ENCODE measurements at places on chromosomes 1 and 21. TPM values are rescaled to one million over a fixed set of nuclear protein-coding genes. Genes with fewer than 3 reads are reported as not detected.

RAB7B gene
- 24.2 TPM for total RNA-seq

AIM2 gene
- total RNA-seq = 1.7 TPM

GRCh38 chr1:210311726-210312493 lies 16.8 kb upstream of the HHAT start:
- no peaks in the 10 kb centered on the region for H3K36me3 ChIP-seq
- peaks cover 3% of the 10 kb centered on the region for H3K4me1 ChIP-seq
- no peak for DNase-seq
- H3K27me3 ChIP-seq = no peaks in the 10 kb centered on the region
- H3K4me3 ChIP-seq = peak overlapping the region; percentile 66

DNA sequence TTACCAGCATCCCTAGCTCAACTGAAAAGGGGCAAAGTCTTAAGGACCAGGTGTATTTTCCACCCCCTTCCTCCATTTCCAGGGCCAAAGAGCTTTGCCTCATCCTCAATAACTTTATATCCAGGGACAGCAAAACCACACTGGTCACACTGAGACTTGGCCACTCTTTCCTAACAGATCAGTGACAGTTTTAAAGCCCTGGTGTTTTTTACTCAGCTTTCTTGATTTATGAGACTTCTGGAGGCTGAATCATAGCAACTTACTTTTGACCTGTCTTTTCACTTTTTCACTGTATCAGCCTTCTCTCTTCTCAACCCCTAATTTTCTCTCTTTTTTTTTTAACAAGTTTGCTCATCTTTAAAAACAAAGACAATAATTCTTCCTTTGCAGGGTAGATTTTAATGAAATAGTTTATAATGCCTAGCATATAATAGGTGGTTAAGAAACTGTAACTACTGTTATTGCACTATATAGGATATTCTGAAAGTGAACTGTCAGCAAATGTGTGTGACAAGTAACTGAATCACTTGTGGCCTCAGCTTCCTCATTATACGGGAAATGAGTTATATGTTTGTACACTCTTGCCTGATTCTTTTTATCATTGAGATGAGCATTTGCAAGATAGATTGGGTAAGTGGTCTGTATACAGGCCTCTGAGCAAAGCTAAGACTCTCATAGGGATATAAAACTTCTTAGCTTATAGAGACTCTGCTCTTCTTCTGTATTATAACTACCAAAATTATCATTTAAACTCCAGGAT lies 19.7 kb upstream of the DYNLT5 start:
- no peaks in the 10 kb centered on the region for H3K36me3 ChIP-seq
- H3K27ac ChIP-seq = no peak overlapping the region
- H3K27me3 ChIP-seq = no peaks in the 10 kb centered on the region
- H3K4me3 ChIP-seq = no peak overlapping the region
- no peaks in the 10 kb centered on the region for H3K4me1 ChIP-seq

GRCh38 chr1:117416546-117417125 lies 49.4 kb downstream of the MAN1A2 start:
- H3K4me3 ChIP-seq = no peak overlapping the region
- H3K36me3 ChIP-seq = no peaks in the 10 kb centered on the region
- H3K27me3 ChIP-seq = no peaks in the 10 kb centered on the region

DNA sequence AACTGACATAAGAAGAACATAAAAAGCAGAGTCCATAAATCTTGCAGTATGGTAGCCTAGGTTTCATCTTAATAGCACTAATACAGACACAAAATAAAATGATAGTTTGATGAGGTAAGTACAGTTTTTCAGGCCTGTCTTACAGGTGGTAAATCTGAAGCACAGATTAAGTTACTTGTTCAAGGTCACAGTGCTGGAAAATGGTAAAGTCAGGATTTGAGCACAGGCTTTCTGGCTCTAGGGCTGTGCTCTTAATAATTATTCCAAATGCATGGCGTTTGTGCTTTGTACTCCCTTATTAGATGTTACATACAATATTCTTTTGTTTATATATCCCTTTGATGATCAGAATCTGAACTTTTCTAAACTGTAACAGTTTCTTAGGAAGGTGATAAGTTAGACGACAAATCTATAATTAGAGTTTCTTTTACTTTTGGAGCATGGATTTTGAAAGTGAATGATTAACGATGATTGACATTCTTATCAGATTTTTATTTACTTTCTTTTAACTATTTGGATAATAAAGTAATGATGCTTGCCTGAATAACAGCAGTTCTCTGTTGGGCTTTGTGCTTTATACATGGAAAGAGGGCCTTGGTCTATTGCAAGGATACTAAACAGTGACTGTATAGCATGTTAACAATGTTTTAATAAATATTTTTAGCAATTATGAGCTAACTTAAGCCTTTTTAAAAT lies 101.5 kb upstream of the CACYBP start:
- no peak overlapping the region for H3K27ac ChIP-seq
- H3K4me1 ChIP-seq = no peaks in the 10 kb centered on the region
- H3K4me3 ChIP-seq = no peak overlapping the region
- no peak for DNase-seq
- H3K36me3 ChIP-seq = no peaks in the 10 kb centered on the region

- DNase-seq = no peak
- no peak overlapping the region for H3K4me3 ChIP-seq
- H3K27me3 ChIP-seq = no peaks in the 10 kb centered on the region
- H3K36me3 ChIP-seq = no peaks in the 10 kb centered on the region
- H3K27ac ChIP-seq = no peak overlapping the region
Measured at GRCh38 chr1:111921948-111922347, 67.5 kb downstream of the KCND3 start.

DNA sequence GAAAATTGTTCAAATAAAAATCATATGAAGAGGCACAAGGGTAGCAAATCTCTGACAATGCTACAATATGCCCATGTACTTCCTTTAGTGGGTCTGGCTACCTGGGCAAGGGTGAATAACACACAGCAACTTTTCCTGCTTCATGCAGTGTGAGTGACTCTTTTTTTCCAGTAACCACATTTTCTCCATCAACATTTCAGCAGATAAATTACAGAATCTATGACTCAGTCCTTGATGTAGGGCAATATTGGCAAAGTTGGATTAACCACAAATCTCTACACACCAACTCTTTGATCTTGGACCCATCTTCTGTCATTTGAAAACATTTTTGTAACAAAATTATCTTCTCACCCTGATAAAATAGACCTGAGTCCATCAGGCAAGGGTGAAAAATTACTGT lies 31.7 kb downstream of the ERICH3 start:
- no peak overlapping the region for H3K27ac ChIP-seq
- no peaks in the 10 kb centered on the region for H3K27me3 ChIP-seq
- DNase-seq = no peak
- no peak overlapping the region for H3K4me3 ChIP-seq
- H3K4me1 ChIP-seq = no peaks in the 10 kb centered on the region

ALDH9A1 gene
- total RNA-seq = 198 TPM

ASPM gene
- total RNA-seq = 21.8 TPM

LAMC2 gene
- 17.4 TPM for total RNA-seq

DNA sequence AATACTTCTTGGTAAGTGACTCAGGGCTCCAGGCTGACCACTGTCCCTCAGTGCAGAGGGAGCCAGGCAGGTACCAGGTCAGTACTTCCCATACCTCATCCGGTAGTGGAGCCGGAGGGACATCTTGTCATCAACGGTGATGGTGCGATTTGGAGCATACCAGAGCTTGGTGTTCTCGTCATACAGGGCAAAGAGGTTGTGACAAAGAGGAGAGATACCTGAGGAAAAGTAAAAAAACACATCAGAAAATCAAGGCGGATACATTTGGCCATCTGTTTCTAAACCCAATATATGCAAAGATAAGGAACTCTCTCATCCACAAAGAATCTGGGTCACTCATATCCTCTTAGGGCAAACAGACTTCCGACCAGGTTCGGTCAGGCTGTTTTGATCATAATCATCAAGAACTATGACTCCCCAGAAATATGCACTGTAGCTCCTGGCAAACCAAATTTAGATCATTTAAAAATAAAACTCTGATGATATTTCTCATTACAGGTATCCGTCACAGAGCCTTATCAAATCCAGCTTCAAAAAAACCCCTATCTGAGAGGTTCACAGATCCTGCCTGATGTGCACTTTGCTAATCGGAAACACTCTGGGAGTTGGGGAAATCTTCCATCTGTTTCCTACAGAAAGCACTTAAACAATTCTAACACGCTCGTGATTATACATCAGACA lies 87.3 kb downstream of the JAK1 start:
- H3K27ac ChIP-seq = no peak overlapping the region
- H3K36me3 ChIP-seq = peaks cover 13% of the 10 kb centered on the region
- H3K27me3 ChIP-seq = no peaks in the 10 kb centered on the region
- H3K4me3 ChIP-seq = no peak overlapping the region

GRCh38 chr1:226407199-226407496 lies 745 bp downstream of the PARP1 start:
- H3K4me3 ChIP-seq = peak overlapping the region; percentile 53
- H3K27ac ChIP-seq = peak overlapping the region; percentile 78
- no peaks in the 10 kb centered on the region for H3K27me3 ChIP-seq
- H3K36me3 ChIP-seq = no peaks in the 10 kb centered on the region

GRCh38 chr1:28956038-28956464 lies 41.7 kb downstream of the EPB41 start:
- no peak overlapping the region for H3K27ac ChIP-seq
- H3K4me3 ChIP-seq = no peak overlapping the region
- DNase-seq = no peak
- peaks cover 18% of the 10 kb centered on the region for H3K4me1 ChIP-seq
- no peaks in the 10 kb centered on the region for H3K36me3 ChIP-seq

GRCh38 chr21:45330075-45330781 lies 42.5 kb upstream of the POFUT2 start:
- no peak for DNase-seq
- H3K4me1 ChIP-seq = peaks cover 29% of the 10 kb centered on the region
- no peaks in the 10 kb centered on the region for H3K36me3 ChIP-seq
- no peak overlapping the region for H3K4me3 ChIP-seq
- H3K27me3 ChIP-seq = no peaks in the 10 kb centered on the region

DNA sequence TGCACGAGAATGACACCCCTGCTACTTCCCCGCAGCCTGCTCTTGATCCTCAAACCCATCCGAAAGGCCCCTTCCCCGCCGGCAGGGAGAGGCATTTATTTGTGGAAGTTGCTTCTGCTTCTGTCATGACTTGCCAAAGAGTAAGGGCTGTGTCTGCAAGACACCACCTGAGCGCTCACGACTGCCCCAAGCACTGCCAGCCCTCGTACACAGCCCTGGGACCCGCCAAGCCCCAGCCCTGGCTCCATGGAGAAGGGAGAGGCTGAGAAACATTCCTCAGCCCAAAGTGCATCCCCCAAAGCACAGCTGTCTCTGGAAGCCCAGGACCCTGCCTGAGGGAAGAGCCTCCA lies 6.3 kb upstream of the TPRG1L start:
- no peaks in the 10 kb centered on the region for H3K27me3 ChIP-seq
- H3K4me3 ChIP-seq = no peak overlapping the region
- H3K36me3 ChIP-seq = no peaks in the 10 kb centered on the region
- no peak for DNase-seq

EPHA2 gene
- total RNA-seq = 225 TPM

MACF1 gene
- total RNA-seq = 247 TPM

HSD3B2 gene
- total RNA-seq = not detected

- peak overlapping the region; percentile 94 for H3K4me3 ChIP-seq
- no peaks in the 10 kb centered on the region for H3K27me3 ChIP-seq
- H3K36me3 ChIP-seq = peaks cover 6% of the 10 kb centered on the region
Measured at GRCh38 chr1:3899754-3900149, 320 bp downstream of the C1orf174 start.

LDLRAD1 gene
- total RNA-seq = not detected

GRCh38 chr1:186078245-186078644 lies 296.8 kb downstream of the TPR start:
- no peak overlapping the region for H3K27ac ChIP-seq
- no peaks in the 10 kb centered on the region for H3K27me3 ChIP-seq
- no peaks in the 10 kb centered on the region for H3K36me3 ChIP-seq
- no peaks in the 10 kb centered on the region for H3K4me1 ChIP-seq
- no peak for DNase-seq

ZMYND12 gene
- total RNA-seq = not detected

GRCh38 chr1:202018468-202019234 lies 8.3 kb downstream of the ELF3 start:
- H3K27me3 ChIP-seq = no peaks in the 10 kb centered on the region
- peak overlapping the region; percentile 92 for H3K27ac ChIP-seq
- no peak overlapping the region for H3K4me3 ChIP-seq

GRCh38 chr1:78388275-78388674 lies 102.5 kb upstream of the PTGFR start:
- H3K27me3 ChIP-seq = no peaks in the 10 kb centered on the region
- H3K4me3 ChIP-seq = no peak overlapping the region
- H3K4me1 ChIP-seq = no peaks in the 10 kb centered on the region
- H3K27ac ChIP-seq = no peak overlapping the region

DNA sequence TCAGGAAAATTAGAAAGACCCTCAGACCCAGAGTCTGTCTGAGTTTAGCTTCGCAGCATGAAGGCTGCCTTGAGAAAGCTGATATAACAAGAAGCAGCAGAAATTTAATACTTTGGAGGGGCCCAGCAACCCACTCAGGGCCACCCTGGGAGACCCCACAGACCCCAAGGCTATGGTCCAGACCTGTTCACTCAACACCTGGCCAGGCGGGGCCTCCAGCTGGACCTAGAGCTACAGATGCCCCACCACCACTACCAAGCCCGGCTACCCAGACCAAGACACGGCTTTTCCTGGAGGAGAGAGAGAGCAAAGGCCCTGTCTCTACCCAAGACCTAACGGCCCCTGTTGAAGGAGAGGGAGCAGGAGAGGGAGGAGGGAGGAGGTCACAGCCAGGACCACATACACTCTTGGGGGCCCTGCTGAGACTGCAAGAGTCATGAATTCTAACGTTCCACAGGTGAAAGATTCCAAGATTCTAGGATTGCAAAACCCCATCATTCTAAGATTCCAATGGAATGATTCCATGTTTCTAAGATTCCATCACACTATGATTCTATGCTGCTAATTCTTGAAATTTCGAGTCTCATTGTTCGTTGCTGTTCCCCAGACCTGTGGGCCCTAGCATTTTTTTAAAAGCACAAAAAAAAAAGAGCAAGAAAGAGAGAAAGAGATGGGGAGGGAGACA lies 53.2 kb downstream of the LACTBL1 start:
- H3K4me3 ChIP-seq = no peak overlapping the region
- no peaks in the 10 kb centered on the region for H3K36me3 ChIP-seq
- DNase-seq = no peak
- no peaks in the 10 kb centered on the region for H3K27me3 ChIP-seq

DNA sequence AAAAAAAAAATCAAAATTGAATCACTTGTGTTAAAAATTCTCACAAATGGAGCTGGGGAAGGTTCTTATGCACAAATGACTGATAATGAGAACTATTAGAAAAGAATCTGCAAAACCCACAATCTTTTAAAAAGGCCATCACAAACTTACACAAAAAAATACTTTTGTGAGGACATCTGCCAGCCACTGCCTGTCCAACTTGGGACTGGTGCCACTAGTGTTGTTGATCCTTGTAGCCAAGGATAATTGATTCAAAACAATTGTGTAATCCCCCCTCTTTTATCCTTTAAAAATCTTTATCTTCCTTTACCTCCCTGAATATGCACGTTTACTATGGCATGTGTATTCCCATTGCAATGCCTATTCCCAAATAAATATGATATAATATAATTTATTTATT lies 39.2 kb upstream of the THEM4 start:
- no peaks in the 10 kb centered on the region for H3K36me3 ChIP-seq
- peaks cover 41% of the 10 kb centered on the region for H3K4me1 ChIP-seq
- no peaks in the 10 kb centered on the region for H3K27me3 ChIP-seq
- H3K4me3 ChIP-seq = no peak overlapping the region

TFF2 gene
- 1.7 TPM for total RNA-seq

GRCh38 chr1:181262069-181262468 lies 173.6 kb downstream of the IER5 start:
- DNase-seq = no peak
- no peaks in the 10 kb centered on the region for H3K36me3 ChIP-seq
- peaks cover 2% of the 10 kb centered on the region for H3K27me3 ChIP-seq
- H3K4me1 ChIP-seq = no peaks in the 10 kb centered on the region
- H3K27ac ChIP-seq = no peak overlapping the region
- no peak overlapping the region for H3K4me3 ChIP-seq

MTMR11 gene
- 3.9 TPM for total RNA-seq
